ENCODE measurements at places on chromosomes 7 and 10.

- no peak for DNase-seq
Measured at GRCh38 chr10:101778781-101779543, 3.0 kb upstream of the FGF8 start.

DNA sequence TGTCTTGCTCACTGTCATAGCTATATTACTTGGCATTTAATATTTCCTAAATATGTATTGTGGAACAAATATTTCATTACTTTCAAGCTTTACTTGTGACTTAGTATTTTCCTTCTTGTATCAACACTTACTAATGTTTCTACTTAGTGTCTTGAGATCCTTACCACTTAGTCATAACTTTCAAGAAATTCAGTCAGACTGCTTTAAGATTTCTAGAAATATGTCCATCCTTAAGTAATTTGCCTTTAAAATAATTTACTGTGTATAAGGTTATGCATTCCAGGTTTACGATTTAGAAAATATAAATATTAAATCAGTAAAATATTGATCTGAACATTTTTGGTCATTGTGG, 87.3 kb upstream of the CSTF2T start:
- no peak for DNase-seq

GRCh38 chr10:123548770-123549169, 117.4 kb upstream of the GPR26 start:
- no peak for DNase-seq

DNA sequence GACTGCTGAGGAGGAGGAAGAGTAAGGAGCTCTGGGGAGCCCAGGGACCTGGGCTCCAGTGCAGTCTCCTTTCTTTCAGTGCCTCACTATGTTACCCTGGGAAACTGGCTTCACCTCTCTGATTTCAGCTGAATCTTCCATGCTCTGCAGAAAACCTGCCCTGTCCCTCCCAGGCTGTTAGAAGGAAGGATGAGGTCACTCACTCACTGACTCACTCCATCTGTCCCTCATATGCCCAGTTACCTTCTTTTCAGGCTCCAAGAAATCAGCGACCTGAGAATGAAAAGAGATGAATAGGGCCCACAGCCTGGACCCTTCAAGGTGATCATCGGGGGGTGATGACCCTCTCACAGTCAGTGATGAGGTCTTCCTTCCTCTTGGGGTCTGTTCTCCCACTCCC, 481 bp downstream of the SFTPA2 start:
- DNase-seq: no peak

DNA sequence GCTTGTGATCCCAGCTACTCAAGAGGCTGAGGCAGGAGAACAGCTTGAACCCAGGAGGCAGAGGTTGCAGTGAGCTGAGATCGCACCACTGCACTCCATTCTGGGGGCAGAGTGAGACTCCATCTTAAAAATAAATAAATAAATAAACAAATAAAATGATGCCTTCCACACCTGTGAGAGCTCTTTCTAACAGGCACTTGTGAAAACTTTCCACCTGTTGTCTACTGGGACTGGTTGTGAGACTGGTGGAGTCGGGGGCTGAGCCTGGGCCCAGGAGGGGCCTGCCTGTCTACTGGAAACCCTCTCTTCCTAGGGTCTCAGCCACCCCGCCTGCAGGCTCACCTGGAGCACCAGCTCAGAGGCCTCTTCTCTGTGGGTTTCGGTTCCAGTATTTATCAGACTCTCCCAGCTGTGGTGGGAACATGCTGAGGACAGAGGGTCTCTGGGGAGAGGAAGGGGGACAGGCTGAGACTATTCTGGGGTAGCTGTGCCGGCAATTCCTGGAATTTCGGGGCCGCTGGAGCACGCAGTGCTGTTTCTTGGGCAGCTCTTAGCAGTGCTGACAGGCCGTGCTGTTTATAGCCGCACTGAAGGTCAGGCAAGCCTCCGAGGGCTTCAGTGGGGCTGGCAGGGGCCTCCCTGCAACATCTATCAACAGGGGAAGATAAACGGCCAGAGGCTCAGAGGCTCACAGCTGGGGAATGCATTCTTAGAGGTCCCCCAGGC, 3.8 kb downstream of the LDB3 start:
- DNase-seq: no peak

GRCh38 chr10:100565206-100565985, 29.7 kb downstream of the HIF1AN start:
- DNase-seq: no peak

- DNase-seq: no peak
Measured at GRCh38 chr10:10477844-10478243, 539.8 kb upstream of the CELF2 start.

GRCh38 chr10:26314265-26315013, 97.9 kb downstream of the GAD2 start:
- DNase-seq: no peak

DNA sequence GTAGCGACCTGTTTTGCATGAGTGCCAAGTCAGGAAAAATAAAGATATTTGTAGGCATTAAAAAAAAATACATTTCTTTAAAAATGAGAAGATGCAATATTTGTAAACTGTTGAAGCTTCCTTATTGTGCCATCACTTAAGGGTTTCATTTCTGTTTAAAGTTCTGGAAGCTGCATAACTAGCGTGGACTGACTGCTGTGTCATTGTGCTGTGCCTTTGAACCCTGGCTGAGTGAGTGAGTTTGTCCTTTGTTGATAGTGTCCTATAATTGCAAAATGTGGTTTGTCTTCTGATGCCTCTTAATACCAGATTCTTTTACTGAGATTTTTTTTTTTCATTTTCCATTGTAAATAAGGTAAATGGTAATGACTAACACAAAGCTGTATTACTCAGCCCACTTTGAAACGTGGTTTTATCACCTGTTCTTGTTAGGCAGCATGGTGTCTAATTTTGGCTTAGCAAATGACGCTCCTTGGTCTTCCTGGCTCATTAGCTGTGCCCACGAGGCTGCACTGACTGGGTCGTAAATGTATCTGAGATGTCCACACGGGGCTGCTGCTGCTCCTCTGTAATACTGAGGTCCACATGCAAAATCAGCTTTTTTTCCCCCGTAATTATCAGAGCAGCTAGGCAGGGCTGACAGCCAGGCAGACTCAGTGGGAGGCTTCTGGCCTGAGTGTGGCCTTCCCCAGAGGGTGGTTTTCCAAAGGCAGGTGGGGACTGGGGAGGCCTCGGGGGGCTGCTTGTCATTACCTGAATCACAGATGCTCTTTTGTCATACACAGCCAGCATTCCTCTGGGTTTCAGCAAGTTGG, 14.8 kb downstream of the ZSCAN25 start:
- DNase-seq: no peak

DNA sequence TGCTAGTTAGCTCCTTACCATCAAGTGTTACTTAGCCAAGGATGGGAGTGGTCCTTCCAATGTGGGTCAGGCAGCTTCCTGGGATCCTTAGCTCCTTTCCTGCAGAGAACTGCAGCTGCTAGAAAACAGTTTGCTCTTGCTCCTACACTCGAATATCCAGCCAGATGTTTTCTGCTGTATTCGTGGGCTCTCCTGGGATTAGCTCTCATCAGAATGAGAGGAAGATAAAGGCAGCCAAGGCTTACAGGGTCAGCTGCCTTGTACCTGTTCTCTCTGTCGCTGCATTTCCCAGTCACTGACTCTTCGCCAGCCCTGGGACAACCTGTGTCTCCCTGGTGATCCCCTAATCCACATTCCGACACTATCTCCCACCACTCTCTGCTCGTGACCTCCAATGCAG, 29.0 kb downstream of the NEUROD6 start:
- DNase-seq: no peak

GRCh38 chr7:7228967-7229366, 46.6 kb downstream of the C1GALT1 start:
- DNase-seq: no peak

- no peak for DNase-seq
Measured at GRCh38 chr7:15601175-15601574, 39.4 kb upstream of the AGMO start.

- no peak for DNase-seq
Measured at GRCh38 chr7:116495736-116496135, 3.8 kb upstream of the CAV2 start.

GRCh38 chr7:123999703-124000102, 33.2 kb downstream of the TMEM229A start:
- no peak for DNase-seq

GRCh38 chr10:23754179-23754578, 315.3 kb downstream of the OTUD1 start:
- DNase-seq: no peak

GRCh38 chr7:152894295-152895170, 135.0 kb downstream of the ACTR3B start:
- no peak for DNase-seq

DNA sequence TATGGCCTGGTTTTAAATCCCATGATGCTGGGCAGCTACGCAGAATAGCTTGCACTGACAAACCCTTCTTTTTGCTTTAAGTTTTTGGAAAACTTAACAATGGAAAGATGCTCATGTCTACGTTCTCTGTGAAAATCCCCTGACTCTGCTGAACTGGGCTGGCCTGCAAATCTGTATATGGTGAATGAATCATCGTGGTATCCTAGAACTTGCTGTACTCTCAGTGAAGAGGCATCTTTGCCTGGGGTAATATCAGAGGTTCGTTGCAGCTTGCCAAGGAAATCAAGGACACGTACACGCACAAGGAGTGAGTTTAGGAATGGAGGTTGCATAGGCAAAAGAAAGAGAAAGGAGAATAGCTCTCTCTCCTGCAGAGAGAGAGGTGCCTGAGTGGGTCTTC, 382.0 kb upstream of the ADARB2 start:
- DNase-seq: no peak

- no peak for DNase-seq
Measured at GRCh38 chr10:76178532-76179292, 747.3 kb downstream of the LRMDA start.

DNA sequence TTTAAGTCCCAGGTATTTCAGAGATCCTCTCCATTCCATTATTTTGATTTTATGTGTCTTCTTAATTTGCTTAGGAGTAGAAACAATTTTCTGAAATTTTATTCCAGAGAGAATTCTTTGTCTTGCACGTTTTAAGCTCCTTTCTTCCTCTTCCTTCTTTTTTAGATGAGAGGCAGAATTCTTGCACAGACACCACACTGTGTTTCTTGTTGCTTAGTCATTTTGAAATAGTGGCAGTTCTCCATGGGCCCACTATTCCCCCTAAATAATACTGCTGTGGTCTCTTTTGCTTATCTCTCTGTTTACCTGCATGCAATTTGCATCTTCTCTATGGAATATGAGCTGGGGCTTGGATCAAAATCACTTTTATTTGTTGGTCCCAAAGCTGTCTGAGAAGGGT, 54.3 kb upstream of the WAC start:
- DNase-seq: no peak

DNA sequence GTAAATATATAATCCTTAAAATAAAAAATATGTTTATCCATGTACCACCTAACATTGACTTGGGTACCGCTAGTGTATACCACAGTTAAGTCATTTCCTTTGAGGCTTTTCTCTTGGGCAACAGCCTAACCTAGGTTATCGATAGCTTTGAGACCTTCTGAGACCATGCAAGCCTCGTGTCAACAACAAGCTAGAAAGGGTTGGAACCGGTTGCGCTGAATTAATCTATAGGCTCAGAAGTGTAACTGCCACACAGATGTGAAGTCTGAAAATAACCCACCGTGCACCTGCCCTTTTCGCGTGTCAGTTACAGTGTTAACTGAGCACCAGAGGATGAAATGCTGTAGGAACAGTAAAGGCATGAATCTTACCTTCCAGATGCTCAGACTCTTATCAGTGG, 59.8 kb downstream of the ARID5B start:
- DNase-seq: no peak

DNA sequence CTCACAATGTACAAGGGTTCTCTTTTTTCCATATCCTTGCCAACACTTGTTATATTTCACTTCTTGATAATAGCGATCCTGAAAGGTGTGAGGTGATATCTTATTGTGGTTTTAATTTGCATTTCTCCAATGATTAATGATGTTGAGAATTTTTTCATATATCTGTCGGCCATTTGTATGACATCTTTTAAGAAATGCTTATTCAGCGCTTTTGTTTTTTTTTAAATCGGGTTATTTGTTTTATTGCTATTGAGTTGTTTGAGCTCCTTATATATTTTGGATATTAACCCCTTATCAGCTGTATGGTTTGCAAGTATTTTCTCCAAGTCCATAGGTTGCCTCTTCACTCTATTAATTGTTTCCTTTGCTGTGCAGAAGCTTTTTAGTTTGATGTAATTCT, 218.8 kb downstream of the MTERF1 start:
- no peak for DNase-seq

DNA sequence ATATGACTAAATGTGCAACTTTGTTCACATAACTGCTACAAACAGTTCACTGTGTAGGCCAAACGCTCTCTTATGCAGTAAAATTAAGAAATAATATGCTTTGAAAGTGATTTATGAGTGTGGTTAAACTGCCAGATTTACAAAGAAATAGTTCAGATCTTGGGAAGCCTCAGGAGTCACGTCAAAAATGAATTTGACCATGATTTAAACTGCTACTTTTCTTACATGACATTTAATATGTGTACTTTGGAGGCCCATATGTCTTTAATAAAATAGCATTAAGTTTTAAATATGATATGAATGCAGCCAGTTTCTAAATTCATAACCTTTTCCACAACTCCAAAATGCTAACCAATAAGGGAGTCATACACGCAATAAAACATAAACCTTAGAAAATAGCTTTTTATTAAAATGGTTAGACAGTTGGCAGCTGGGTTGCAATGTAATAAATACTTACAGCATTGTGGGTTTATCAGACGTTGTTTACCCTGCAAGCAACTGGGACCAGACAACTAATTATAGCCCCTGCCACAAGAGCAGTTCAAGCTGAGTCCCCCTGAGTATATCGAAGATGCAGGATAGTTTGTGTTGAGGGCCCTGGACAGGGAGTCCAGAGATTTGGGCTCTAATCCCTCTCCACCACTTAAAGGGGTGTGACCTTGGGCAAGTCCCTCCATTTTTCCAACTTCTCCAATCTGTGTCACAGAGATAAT, 640.4 kb downstream of the LRMDA start:
- no peak for DNase-seq

DNA sequence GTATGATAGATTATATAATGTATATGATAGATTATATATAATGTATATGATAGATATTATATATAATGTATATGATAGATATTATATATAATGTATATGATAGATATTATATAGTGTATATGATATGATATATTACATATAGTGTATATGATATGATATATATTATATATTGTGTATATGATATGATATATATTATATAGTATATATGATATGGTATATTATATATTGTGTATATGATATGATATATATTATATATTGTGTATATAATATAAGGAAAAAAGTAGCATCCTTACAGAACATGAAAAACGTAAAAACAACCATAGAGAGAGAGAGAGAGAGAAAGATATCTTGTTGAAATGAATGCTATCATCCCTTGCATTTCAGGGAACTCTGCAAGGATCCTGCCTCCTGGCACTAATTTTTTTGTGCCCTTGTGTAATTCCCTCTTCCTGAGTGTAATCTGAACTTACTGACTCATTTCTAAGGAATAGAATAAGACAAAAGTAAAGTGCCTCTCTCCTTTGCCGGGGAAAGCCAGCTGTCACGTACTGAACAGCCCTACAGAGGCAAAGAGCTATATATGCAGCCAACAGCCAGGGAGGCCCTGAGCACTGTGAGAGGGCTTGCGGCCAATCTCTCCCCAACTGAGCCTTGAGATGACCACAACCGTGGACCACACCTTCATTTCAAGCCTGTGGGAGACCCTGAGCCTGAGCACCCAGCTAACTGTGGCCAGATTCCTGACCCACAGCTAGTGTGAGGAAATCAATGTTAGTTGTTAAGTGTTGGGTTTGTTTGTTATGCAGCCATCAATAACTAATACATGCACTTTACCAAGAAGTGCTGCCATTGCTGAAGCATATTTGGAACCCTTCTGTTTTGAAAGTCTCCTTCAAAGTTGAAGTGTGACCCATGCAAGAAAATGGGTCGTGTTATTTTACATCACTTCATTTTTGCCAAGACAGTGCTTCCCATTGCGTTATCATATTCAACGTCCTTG, 61.1 kb upstream of the EZH2 start:
- DNase-seq: no peak
